ENCODE measurements at places on chromosomes 1 and 21.

GRCh38 chr1:55958498-55958897 lies 620.9 kb downstream of the PLPP3 start:
- no peak for DNase-seq

GRCh38 chr1:234246638-234247116 lies 126.6 kb upstream of the COA6 start:
- no peak for DNase-seq

DNA sequence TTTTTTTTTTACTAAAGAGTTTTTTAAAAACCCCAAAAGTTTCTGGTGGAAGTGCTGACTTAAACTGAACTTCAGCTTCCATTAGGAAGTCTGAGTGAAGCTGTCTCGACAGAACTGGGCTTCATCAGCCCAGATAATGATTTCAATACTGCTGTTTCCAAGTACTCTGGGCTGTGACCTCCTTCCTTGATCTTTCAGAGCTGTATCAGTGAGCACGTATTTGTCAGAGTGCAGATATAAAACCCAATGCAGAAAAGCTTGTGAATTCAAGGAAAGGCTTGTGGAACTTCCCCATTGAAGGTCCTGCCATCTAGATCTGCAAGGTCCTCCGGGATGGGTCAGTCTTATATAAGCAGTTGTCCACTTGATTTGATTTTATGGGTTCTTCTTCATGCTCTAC lies 50.1 kb upstream of the RGS21 start:
- no peak for DNase-seq

DNA sequence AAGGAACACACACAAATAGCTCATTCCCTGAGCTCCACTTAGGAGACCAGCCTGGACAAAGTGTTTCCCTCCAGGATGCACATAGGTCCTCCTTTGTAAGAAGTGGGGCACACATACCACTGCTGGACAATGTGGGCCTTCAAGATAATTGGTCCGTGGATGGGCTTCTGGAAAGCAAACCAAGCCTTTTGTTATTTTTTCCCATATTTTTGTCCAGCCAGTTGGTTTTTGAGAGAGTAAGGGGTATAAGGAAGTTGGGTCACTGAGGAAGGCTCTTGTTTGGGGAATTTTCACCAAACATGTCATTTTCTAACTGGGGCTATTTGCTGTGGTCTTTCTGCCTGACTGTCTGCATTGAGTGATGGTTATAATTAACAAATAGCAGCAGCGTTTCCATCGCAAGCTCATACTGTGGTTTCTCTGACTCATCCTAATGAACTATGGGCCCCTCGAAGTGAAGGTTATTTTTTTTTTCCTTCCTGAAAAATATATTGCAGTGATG lies 306.3 kb upstream of the DUSP10 start:
- DNase-seq, result peak; percentile 24

- DNase-seq, result no peak
Observed at GRCh38 chr1:224266105-224266914, 63.7 kb downstream of the NVL start.

DNA sequence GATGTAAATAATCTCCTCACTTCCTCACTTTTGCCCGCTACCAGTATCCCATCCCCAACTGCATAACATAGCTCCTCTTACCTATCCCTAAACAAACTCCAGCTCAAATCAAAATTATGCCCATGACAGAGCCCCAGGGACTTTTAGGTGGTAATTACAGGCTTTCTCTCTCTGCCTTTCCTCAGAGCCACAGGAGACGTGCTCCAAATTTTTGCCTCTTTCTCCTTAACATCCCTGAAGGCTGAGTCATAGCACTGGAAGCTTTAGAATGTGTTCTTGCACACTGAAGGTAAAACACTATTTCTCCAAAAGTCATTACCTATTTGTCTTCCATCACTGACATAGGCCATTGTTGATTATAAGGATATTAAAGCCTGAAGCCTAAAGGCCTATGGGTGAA lies 263.5 kb upstream of the PLD5 start:
- DNase-seq, result no peak

DNA sequence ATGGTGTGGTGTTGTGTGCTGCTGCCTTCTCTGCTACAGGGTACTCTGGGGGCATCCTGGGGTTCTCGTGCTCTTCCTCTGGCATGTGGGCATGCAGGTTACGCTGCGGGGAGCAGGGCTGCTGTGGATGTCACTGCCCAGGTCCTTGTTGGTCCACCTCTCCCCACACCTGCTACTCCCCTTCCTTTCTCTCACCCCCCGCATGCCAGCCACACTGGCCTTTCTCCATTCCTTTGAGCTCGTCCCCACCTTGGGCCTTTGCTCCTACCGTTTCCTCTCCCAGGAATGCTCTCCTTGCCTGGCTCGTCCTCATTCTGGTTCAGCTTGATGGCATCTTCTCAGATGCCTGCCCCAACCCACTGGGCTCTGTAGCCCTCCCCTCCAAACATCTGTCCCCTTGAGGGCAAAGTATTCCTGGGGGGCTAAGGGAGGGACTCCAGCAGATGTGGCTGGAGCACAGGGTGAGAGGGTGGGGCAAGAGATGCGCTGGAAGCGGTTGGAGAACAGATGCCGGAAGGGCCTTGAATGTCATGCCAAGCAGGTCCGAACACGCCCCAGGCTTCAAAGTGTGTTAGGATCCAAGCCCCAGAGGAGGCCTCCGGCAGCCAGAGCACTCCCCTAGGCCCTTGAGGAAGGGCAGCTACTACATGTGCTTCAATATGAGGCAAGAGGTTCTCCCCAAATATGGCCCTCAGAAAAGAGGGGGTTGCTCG lies 23.4 kb downstream of the DMRTB1 start:
- DNase-seq, result no peak

Data from GM04504 (cell line).